ENCODE measurements at places on chromosomes 5 and 9.
A peak's percentile ranks its signal among the peaks of the same experiment; 100 is the strongest.

- DNase-seq, result peak; percentile 97
Observed at GRCh38 chr5:150758531-150759333, at the start of gene DCTN4. Gene DCTN4 (minus strand): TSS chr5:150759017. CDS start chr5:150758993, 24 bp downstream.

GRCh38 chr9:37953206-37953774, 49.4 kb upstream of the SLC25A51 start:
- no peak for DNase-seq

DNA sequence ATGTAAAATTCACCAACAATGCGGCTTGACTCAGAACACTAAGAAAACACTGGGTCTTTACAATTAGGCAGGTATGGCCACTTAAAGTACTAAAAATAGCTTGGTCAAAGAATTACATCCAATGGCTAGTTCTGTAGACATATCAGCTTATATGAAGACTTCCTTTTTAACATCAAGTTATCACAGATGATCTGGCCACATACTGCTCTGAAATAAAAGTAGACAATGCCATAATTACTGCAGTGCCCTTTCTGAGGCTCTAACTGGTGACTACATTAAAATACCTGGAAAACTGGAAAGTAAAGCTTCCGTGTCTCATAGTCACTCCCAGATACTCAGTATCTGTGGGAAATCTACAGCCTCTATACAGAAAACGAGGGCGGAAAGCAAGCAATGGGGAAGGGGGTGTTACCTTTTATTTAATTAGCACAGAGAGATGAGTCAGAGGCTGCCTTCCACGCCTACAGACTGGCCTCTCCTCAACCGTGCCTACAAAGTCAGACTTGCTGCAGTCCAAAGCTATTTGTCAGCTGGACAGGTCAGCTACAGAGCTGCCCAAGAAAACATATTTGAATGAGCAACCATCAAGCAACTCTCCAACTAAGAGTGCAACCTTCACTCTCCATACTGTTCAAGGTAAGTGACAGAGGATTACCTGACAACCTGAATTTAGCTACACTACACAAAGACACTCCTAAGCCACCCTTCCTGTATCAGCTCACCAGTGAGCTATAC, 8.7 kb downstream of the SERINC5 start:
- DNase-seq, result peak; percentile 71

- no peak for DNase-seq
Observed at GRCh38 chr5:142506046-142506445, 179.8 kb downstream of the FGF1 start.

DNA sequence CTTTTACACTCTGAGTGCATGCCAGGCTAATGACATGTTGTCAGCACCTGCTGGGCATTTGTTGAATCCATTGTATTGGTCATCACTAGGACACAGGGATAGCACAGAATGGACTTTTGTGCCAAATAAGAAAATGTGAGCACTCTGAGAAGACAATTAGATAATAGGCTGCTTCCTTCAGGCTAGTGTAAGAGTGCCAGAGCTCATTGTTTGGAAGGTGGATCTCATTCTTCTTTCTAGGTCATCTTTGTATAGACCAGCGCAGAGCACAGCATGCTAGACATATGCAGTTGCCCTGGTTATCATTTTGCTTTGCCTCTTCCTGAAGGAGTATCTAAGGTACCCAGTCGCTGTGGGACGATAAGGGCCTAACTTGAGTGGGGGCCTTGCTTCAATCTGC, 493.4 kb upstream of the COX7C start:
- no peak for DNase-seq

GRCh38 chr9:136223871-136224640, 19.1 kb upstream of the LHX3 start:
- no peak for DNase-seq

- no peak for DNase-seq
Observed at GRCh38 chr5:67748165-67748690, 467.3 kb upstream of the PIK3R1 start.

DNA sequence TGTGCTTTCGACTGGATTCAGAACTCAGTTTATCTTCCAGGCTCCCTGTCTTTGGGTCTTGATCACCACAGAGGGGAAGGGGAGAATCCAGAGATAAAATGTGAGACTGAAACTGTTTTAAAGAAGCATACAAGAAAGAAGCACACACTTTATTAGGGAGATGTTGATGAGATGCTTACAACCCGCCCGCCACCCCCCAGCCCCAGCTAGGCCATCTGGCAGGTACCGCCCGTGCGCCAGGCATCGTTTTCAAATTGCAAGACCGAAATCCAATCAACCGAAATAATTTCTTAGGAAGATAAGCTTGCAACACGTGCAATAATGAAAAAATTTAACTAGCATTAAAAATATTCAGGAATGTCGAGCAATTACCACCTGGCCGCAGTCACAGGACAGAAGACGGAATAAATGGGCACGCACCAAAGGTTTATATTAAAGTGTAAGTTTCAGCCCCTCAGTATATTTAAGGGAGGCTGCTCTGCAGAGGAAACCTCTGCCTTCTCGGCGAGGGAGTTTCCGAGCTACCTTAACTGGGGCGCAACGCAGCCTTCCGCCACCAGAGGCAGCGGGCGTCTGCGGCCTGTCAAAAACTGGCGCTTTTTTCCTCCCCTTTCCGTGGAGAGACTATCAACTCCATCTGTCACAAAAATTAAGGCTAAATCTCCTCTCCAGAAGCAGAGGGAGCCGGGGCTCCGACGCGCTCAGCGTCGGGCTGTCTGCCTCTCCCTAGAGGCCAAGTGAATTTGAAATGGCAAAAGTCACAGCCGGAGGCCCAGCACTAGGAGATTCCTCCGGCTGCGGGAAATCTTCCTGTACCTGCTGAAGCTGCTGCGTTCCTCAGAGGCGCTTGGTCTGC, 996 bp upstream of the GAS1 start:
- peak; percentile 44 for DNase-seq

DNA sequence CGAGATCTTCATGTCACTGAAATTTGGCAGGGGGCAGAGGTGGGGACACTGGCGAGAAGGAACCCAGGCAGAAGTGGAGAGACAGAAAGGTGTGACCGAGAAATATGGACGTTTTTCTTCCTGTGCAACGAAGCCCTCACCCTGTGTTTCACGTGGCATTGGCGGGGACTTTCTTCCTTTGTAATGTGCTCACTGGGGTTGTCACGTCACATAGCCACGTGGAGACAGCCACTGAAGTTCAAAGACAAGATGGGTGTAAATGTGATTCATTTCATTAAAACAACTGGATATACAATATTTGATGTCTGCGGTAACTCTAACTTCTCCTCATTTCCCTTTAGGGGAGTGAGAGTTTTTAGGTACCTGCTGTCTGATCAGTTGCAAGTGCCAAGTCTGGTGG, 225.7 kb downstream of the FSTL4 start:
- no peak for DNase-seq
